Gastroesophageal sphincter (tissue), 4 donors: ENCODE measurements at places on chromosomes 5 and 9.

DNA sequence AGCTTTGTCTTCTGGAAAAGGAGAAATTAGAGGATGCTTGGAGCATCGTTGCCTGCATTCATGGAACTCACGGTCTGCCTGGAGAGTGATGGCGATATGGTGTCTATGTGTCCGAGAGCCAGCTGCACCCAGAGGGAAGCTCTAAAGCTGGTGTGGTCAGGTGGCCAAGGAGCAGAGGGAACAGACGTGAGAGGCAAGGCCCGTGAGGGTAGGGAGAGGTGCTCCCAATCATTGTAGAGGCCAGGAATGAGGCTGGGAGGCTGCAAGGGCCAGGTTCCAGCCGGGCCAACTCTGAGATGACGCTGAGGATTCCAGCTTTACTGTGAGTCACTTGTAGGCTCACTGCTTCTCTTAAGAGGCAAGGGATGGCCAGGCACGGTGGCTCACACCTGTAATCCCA lies 7.6 kb downstream of the FGD3 start:
- ATAC-seq: no peak

DNA sequence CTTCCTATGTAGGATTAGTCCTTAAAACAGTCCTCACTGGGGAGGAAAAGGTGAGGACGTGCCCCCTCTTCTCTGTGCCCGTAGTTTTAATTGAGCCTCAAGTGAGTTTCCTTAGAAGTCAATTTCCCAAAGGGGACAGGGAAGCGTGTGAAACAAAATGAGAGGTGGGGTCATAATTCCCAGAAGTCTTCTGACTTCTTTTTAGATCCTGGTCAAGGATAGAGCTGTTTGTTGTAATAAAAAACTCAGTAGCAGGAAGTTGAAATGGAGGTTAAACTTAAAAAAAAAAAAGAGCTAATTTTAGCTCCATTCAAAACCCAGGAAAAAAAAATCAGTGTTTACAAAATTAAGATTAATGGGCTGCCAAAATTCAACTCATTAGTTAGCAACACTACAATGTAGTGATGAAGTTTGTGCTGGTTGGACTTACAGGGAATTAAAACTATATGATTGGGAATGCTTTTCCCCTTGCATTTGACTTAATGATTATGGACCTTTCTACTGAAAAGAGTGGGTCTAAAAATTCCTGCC lies 158.3 kb upstream of the MEF2C start:
- ATAC-seq: no peak

- peak; percentile 78 for ATAC-seq
Measured at GRCh38 chr9:96232539-96233241, 69.3 kb downstream of the HSD17B3 start.

GRCh38 chr5:15674716-15675115 lies 174.7 kb downstream of the FBXL7 start:
- ATAC-seq: no peak

DNA sequence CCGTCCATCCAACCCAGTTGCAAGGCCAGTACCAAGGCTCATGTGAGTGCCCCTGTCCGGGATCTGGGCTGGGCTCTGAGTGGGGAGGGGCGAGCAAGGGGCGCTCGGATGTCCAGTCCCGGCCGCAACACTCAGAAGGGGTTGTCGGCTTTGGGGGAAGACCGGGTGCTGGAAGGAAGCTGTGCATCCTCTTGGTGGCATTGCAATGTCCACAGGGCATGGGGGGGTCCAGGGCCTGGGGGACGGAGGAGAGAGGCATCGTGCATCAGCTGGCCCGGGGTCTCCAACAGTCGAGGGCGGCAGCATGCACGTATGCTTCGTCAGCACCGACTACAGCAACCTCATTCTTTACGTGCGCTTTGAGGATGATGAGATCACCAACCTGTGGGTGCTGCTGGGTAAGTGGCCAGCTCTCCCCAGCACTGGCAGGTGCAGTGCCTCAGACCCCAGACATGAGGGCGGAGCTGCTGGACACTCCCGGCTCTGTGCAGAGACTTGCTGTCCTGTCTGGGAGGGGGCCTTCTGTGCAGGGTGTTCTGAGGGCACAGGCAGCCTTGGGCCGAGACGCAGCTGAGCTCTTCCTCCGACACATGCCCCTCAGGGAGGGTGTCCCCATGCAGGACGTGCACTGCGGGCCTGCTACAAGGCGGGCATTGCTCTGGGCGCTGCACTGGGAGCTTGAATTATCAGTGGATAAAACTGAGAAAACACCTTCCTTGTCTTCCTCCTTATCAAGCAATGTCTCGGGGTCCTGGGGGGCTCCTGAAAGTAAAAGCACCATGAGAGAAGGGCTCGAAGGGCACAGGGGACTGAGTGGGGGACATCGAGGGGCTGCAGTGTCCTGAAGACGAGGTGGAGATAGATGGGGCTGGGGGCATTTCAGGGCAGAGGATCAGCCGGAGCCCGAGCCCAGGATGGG lies 22.5 kb downstream of the GLT6D1 start:
- no peak for ATAC-seq

DNA sequence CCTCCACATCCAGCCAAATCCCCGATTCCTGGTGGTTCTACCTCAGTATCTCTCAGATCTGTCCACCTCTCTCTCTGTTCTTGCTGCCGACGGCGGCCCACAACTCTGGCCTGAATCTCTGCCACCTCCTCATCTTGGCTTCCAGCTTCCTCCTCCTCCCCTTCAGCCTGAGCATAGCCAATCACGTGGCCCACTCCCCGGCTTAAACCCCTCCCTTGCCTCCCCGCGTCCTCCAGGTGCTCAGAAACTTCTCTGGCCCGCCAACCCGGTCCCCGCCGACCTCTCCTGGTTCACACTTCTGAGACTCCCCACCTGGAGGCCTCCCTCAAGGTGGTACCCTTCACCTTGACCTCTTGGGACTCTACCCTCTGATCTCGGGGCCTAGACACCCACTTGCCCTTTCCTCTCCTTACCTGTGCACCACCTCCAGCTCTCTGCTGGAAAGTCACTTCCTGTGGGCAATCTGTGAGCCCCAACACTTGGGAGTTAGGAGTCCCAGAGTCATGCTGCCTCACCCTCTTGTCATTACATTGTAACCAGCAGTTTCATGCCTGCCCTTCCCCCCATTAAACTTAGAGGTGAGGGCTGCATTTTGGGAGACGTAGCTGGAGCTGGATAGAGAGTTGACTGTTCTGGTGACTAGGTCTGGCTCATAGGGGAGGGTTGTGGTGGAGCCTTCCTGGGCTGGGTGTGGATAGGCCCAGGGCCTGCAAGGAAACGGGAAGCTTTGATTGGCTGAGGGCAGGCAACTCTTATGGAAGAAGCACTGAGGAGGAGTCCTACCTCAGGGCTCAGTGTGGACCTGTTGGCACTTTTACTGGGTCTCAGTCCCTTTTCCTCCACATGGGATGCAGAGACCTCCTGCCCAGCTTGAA lies 4.5 kb upstream of the SET start:
- peak; percentile 23 for ATAC-seq

- ATAC-seq: no peak
Measured at GRCh38 chr5:15525703-15526275, 25.8 kb downstream of the FBXL7 start.

DNA sequence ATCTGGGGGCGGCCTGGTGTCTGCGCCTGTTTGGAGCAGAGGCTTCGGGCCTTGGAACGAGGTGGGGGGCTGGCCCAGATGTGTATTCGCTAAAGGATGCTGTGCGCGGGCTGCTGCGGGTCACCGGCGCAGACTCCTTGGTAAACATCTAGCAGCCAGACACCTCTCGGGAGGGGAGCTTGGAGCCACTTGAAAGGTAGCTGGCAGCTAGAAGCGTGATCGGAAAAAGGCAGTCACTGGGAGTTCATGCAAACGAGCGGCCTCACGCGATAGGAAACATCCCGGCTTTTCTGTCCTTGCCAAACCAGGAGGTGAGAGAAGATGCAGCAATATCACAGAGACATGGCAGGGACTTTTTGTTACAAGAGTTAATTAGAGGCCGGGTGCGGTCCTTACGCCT lies 8.1 kb downstream of the LAMC3 start:
- no peak for ATAC-seq

DNA sequence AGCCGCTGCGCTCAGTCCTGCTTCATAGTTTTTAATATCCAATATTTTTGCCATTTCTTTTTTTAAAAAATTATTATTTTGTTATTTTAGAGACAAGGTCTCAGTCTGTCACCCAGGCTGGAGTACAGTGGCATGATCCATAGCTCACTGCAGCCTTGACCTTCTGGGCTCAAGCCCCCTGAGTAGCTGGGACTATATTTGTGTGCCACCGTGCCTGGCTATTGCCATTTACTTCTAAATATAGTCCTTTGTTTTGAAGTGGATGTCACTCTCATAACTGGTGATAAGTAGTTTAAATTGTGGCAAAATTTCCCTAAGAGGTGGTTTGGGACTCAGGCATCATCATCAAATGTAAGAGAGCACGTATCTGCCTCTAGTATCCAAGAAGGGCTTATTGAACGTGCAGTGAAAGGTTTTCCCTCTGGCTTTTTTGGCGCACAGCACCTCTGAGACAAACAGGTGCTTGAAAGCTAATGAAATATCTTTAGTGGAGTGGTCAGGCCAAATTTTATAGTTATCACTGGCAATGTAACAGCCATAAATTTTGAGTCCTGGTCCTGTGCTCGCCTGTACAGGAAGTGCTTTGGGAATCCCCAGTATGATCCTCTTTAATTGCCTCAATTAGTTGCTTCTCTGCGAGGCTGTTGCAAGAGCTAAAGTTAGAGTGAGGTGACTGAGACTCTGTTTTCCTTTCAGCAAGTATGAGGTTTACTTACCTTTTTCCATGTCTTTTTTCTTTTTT lies 14.8 kb downstream of the STXBP1 start:
- ATAC-seq: no peak

GRCh38 chr9:33188711-33189110 lies 21.6 kb upstream of the B4GALT1 start:
- no peak for ATAC-seq

DNA sequence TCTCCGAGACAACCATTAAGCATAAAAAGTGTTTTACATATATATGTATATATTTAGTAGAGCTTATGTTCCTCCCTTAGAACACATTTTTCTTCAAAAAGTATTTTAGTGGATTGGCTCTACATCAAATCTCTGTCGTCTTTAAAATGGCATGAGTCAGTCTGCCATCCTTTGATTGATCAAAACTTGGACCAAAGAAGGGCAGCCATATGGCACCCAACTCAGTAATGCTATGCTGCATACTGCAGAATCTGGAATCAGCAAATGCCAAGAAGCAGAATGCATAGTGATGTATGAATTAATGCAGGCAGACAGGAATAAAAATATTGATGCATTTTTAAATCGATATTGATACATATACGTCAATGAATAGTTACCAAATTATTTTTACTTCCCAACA lies 1074.4 kb downstream of the PTPRD start:
- ATAC-seq: no peak

DNA sequence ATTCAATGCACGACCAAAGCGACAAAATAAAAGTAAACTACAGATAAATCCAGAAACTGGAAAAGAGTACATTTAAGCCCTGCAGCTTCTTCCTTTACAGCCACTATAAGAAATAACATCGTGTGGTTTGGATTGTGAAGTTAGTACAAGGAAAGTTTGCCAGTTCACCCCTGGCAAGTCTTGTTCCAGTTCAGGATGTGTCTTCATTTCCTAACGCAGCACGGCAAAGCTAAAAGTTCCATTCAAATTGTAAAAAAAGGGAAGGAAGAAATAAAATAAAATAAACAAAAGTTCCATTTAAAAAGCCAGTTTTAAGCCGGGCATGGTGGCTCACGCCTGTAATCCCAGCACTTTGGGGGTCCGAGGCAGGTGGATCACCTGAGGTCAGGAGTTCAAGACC lies 83.3 kb upstream of the RETREG1 start:
- no peak for ATAC-seq

DNA sequence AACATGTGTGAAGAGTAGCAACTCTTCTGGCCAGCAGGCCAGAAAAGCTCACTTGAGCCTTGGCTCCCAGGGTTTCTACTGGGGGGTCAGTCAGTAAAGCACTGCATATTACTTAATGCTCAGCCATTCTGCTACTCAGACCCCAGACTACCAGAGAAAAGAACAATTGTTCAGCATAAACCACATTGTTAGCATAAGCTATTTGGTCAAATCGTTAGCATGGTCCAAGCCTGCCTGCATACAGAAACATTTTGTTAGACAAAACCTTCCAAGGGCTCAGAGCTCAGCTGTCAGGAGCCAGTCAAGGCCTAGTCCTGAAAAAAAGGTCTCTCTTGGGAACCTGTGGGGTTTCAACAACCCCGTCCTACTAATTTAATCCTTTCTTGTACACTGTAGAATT lies 449.3 kb downstream of the PRR16 start:
- no peak for ATAC-seq

DNA sequence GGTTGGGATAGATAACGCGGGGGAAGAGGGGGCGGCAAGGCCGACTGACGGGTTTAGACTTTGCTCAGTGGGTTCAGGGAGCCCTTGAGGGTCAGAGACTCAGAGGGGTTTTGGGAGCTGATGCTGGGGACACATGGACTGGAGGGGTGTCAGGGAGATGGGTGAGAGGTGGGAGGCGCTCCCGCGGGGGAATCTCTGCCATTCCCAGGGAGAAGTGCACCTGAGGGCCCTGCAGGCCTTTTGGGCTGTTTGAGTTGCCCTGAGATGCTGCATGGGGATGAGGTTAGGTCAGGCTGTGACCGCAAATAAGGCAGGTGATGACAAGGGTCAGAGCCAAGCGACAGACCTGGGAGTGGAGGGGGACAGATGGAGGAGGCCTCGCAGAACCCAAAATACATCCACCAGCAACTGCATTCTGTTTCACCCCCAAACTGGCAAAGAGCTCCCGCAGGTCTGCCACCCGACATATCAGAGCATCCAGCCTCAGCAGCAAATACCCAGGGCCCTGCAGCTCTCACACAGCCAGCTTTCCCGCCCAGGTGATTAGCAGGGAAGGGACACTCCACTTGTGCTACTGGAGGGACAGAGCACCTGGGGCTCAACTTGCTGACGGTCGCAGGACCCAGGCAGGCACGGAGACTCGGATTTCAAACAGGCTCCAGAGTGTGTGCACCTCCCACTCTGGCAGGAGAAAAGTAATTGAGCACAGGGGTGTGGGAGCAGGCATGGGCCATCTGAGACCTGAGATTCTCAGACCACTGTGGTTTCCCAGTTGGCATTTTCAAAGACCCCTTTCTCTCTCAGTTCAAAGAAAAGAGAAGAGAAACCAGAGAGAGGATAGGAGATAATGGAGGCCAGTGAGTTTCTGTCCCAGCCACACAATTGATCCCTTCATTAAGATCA lies 26.4 kb downstream of the TMOD1 start:
- no peak for ATAC-seq

DNA sequence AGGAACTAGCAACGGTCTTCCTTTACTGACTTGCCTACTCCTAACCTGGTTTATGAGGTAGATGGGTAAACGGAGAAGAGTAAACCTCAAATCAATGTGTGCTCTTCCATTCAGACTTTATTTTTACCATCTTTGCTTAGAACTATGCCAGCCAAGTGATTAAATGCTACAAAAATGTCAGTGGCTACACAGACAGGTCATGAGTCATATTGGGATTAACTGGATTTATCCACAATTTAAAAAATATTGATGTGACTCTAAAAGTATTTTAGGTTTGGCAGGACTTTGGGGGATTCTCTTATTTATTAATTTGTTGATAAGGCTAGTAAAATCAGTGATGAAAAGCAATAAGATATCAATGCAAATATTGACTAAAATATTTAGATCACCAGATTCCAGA lies 275.0 kb downstream of the PLK2 start:
- no peak for ATAC-seq
